ENCODE measurements at places on chromosomes 6 and 20. TPM values are rescaled to one million over a fixed set of nuclear protein-coding genes. Genes with fewer than 3 reads are reported as not detected.
A peak's percentile ranks its signal among the peaks of the same experiment; 100 is the strongest.

KIF25 gene
- not detected for total RNA-seq

DNA sequence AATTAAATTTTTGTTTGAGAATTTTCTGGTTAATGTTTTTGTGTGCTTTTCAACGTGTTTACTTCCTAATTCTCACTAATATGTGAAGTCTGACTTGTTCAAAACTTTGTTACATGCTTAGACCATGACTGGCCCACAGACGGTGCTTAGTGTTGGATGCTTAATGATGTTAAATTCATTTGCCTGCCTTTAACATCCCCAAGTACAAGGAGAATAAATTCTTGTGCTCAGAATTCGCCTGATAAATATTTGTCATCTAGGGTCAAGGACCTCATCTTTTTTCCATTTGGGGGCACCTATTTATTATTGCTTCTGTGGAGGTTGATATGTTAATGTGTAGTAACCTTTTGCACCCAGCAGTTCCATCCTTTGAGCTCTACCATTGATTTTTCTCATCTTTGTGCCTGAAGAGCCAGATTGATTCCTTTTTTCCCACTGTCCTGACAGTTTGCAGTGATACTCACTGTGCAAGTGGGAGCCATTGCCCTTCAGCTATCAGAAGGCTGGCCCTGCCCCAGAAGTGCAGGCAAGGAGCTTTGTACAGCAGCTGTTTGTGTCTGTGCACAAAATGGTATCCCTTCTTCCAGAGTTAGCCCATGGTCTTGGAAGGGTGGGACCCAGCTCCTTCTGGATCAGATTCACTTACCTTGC, 170.8 kb downstream of the PDE7B start:
- H3K27ac ChIP-seq = no peak overlapping the region
- no peak overlapping the region for H3K4me3 ChIP-seq
- no peak for DNase-seq
- H3K36me3 ChIP-seq = no peaks in the 10 kb centered on the region
- no peaks in the 10 kb centered on the region for H3K4me1 ChIP-seq
- peaks cover 4% of the 10 kb centered on the region for H3K27me3 ChIP-seq

DNA sequence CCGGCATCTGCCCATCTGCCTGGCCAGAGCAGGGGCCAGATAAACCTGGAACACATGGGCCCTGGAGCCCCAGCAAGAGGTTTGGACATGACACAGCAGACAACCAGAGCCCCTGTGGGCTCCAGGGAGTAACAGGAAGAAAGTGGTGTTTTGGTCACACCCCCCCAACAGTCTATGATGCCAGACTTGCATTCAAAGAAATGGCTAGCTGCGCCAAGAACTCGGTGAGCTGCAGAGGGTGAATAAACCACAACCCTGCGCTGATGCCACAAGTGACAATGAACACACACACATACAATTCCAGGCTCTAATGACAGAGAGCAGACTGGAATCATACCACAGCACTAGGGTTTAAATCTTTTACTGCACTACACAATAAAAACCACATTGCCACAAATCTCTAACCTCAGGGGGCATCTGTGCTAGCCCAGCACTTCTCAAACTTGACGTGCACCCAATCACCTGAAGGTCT, 34.0 kb downstream of the TRERF1 start:
- peaks cover 18% of the 10 kb centered on the region for H3K36me3 ChIP-seq
- DNase-seq = peak; percentile 84
- peaks cover 4% of the 10 kb centered on the region for H3K27me3 ChIP-seq
- H3K4me3 ChIP-seq = peak overlapping the region; percentile 55
- H3K4me1 ChIP-seq = peaks cover 47% of the 10 kb centered on the region
- H3K27ac ChIP-seq = peak overlapping the region; percentile 80

DNA sequence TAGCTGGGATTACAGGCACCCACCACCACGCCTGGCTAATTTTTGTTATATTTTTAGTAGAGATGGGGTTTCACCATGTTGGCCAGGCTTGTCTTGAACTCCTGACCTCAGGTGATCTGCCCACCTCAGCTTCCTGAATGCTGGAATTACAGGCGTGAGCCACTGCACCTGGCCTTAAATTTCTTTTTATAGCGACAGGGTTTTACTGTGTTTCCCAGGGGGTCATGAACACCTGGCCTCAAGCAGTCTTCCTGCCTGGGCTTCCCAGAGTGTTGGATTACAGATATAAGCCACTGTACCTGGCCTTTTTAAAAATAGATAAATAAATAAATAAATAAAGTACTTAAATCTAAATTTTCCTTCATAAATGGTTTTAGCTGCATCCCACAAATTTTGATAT, 57.5 kb downstream of the LIN28B start:
- H3K27me3 ChIP-seq = no peaks in the 10 kb centered on the region
- no peaks in the 10 kb centered on the region for H3K4me1 ChIP-seq
- no peak overlapping the region for H3K4me3 ChIP-seq
- no peaks in the 10 kb centered on the region for H3K36me3 ChIP-seq
- H3K27ac ChIP-seq = no peak overlapping the region

LRRC73 gene
- 0.55 TPM for total RNA-seq

GRCh38 chr6:162200041-162200440, 527.5 kb downstream of the PRKN start:
- no peak overlapping the region for H3K27ac ChIP-seq
- no peaks in the 10 kb centered on the region for H3K4me1 ChIP-seq
- H3K27me3 ChIP-seq = no peaks in the 10 kb centered on the region
- H3K36me3 ChIP-seq = no peaks in the 10 kb centered on the region

DNA sequence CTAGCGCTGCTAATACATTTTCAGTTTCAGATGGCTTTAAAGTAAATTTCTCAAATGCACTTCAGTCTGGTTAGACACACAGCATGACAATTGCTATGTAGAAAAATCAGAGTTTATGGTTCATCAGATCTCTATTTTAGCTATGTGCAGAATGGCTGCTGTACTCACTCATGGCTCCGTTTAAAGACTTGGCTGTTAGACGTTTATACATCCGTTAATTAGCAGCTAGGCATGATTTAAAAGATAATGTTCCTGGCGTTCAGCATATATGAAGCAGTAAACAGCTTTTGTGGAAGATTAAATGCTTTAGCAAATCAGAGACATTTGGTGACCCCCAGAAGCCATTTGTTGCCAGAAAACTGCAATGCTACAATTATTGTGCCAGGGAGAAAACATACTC, 350.0 kb upstream of the MANEA start:
- no peaks in the 10 kb centered on the region for H3K27me3 ChIP-seq
- H3K36me3 ChIP-seq = no peaks in the 10 kb centered on the region
- no peak overlapping the region for H3K27ac ChIP-seq
- H3K4me1 ChIP-seq = no peaks in the 10 kb centered on the region
- DNase-seq = no peak

NFATC2 gene
- total RNA-seq = 55.8 TPM

GRCh38 chr6:149761438-149761837, 11.9 kb downstream of the PCMT1 start:
- no peaks in the 10 kb centered on the region for H3K27me3 ChIP-seq
- H3K4me3 ChIP-seq = no peak overlapping the region
- H3K4me1 ChIP-seq = peaks cover 8% of the 10 kb centered on the region
- H3K36me3 ChIP-seq = peaks cover 33% of the 10 kb centered on the region
- DNase-seq = no peak
- no peak overlapping the region for H3K27ac ChIP-seq

ARMH2 gene
- total RNA-seq = 0.97 TPM

Data from activated CD8-positive, alpha-beta T cell treated with anti-CD3 and anti-CD28 coated beads, Interleukin-2, amount 10 ng/mL, durations not matched to agents 7 days and 5 days (primary cell).